NCI-H345 (cell line): ENCODE measurements at places on chromosomes 3 and 15.

- no peak for DNase-seq
These were observed 52.3 kb downstream of the CCNL1 start for GRCh38 chr3:157107644-157108133.

DNA sequence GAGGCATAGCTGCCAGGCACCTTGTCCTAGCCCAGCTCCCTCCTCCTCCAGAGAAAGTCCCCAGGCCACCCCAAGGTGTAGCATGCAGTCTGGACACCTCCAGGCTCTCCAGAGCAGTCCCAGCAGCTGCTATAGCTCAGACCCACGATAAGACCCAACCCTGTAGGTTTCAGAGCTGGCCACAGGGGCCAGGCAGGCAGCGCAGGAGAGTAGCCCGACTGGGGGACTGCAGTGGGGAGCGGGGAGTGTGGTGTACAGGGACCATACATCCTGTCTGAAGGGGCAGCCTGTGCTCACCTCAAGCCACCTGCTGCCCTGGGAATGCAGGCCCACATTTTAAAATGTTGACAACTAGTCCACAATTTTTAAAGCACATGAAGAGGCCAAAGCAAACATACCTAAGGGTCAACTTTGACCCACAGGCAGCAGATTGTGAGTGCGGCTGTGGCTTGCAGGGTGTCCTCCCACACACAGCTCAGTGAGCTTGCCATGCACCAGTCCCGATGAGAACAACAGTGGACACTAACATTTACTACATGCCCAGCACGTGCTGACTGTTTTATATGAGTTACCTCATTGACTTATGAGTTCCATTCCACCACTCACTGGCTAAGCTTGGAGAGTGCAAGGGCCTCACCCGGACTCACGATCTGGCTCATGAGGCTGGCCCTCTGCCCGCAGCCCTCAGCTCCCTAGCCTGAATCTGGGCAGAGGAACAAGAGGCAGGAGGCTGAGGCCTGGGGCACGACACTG lies 81.4 kb downstream of the DNAJB8 start:
- DNase-seq, result no peak

DNA sequence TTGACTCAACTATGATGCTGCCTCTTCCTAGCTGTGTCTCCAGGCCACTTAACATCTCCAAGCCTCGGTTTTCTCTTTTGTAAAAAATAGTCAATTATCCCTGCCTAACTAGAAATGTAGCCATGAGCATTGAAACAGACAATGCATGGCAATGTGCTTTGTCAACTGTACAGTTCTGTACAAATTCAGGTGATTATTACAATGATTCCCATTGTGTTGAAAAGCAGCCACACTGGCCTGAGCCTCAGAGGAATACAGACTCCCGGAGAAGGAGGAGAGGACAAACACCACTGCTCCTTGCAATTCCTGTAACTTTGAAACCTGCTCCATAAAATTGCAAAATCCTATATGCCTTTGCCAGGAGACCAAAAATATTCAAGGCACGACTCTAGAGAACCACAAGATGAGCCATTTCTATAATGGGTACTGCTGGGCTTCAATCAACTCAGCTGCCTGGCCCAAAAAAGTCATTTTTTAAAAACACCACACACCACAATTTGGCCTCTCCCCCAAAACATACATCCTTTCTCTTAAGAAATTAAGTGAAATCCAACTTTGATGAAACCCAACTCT lies 28.6 kb downstream of the DAPK2 start:
- no peak for DNase-seq

DNA sequence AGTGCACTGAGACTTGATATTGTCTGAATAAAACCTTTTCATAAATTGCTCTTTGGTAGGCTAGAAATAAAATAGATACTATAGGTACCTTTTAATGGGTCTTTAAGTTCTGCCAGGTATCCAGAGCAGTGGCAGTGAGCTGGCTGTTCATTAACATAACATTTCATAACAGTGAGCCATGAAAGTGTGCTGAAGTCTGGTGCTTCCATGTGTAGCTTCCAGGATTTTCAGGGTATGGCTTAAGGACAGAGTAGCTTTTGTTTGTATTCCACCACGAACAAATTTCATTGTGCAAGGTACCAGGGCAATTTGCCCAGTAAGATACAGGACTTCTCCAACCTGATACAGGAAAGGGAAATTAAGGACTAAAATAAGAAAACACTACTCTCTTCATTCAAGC lies 124.7 kb upstream of the NANOGP8 start:
- DNase-seq, result no peak

DNA sequence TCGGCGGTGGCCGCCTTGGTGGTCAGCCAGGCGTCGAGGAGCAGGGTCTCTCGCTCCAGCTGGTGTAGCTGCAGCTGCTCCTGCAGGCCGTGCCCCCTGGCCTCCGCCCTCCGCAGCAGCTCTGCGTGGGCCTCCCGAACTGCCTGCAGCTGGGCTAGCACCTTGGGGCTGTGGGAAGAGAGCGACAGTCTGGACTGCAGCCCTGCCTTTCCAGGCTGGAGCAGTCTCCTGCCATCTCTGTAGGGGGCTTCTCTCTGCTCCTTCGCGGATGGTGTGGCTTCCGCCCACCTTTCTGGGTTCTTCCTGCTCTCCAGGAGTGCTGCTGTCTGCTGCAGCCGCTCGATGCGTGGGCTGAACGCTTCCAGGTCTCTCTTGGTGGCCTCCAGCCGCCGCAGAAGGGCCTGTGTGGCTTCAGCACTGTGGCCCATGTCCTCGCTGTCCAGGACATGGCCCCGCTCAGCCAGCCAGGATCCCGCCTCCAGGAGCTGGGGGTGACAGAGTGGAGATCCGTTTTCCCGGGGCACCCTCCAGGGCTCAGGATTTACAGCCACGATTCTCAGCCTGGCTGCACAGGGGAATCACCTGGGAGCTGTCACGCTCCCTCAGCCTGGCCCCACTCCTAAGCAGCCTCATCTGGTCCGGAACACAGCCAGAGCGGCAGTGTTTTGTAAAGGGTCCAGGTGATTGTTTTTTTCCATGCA lies 16.8 kb downstream of the PLA2G4B start:
- no peak for DNase-seq

DNA sequence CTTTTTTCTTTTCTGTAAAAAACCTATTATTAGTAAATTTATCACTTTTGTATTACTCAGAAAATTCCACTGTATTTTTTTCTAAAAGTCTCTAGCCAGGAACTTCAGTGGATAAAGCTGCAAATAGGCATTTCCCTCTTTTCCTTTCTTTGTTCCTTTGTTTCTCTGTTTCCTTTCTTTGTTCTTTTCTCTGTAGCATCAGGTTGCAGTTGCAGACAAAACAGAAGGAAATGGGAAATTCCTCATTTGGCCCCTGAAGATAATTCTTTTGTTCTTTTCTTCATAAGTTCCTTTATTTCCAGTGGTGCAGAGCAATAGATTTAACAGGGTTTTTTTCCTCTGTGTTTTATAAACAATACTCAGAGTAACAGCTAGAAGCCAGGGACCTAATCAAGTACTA lies 416.5 kb downstream of the TBL1XR1 start:
- DNase-seq, result no peak

DNA sequence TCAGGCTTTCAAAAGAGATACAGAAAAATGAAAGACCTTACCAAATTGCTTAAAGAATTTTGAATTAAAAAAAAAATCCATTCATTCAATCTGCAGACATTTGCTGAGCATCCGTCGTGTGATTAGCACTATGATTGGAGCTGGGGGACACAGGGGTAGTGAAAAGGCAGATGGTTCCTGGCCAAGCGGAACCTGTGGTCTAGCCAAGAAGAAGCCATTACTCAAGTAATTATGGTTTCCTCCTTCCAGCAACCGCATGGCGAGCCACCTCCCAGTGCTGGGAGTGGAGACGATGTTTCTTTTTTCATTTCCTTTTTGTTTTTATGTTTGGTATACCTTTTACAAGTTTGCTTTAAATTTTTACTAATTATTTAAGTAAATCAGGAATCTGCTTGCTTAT lies 140.2 kb downstream of the CACNA2D3 start:
- no peak for DNase-seq

DNA sequence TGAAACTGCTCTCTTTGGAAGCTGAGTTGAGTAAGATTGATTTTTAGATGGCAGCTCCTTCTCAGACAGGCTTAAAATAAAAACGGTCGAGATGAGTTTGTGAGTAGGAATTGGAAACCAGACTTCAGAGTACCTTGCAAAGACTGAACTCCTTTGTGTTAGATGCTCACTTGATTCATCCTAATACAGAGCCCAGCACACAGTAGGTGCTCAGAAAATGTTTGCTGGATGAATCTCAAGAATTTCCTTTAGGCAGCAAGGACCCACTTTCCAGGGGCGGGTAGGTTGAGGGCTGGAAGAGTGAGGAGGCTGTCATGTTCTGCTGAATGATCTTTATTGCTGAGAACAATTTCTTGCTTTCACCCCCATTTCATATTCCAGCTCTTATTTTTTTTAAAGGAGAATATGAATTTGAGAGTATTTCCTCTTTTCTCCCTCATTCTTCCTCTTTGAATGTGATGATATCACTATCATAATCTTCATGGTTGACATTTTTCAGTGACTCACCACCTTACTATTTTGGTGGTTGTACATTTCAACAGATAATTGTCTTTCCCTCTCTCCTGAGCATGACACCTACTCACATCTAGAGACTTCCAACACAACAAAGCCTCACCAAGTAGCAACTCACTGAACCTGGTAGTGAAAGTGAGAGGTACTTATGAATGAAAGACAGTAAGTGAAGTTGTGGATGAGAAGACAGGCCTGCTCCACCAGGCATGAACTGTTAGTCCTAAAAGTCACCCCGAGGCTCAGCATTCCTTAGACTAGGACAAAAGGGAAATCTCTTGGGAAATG lies 113.3 kb downstream of the PDCD6IP start:
- no peak for DNase-seq

DNA sequence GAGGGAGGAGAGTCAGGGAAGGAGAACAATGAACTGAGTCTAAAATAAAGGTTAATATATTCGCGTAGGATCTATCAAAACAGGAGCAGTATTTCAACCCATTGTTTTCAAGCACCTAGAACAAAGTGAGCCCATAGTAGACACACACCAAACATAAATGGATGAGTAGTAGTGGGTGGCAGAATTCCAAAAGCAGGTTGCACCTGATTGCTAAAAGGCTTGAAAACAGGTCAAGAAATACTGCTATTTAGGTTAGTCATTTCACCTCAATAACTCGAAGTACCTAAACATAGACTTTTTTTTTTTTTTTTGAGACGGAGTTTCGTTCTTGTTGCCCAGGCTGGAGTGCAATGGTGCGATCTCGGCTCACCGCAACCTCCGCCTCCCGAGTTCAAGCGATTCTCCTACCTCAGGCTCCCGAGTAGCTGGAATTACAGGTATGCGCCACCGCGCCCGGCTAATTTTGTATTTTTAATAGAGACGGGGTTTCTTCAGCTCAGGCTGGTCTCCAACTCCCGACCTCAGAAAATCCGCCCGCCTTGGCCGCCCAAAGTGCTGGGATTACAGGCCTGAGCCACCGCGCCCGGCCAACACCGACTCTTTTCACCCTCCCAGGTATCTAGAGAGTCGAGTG lies 855 bp upstream of the ABHD5 start:
- DNase-seq, result peak; percentile 43

GRCh38 chr3:112345681-112346080 lies 12.7 kb downstream of the CD200 start:
- no peak for DNase-seq

- DNase-seq, result no peak
These were observed 246.7 kb upstream of the CBLB start for GRCh38 chr3:106115557-106115956.

- no peak for DNase-seq
These were observed 257.9 kb downstream of the UACA start for GRCh38 chr15:70505411-70505919.

GRCh38 chr3:131543714-131544113 lies 40.9 kb upstream of the MRPL3 start:
- no peak for DNase-seq

DNA sequence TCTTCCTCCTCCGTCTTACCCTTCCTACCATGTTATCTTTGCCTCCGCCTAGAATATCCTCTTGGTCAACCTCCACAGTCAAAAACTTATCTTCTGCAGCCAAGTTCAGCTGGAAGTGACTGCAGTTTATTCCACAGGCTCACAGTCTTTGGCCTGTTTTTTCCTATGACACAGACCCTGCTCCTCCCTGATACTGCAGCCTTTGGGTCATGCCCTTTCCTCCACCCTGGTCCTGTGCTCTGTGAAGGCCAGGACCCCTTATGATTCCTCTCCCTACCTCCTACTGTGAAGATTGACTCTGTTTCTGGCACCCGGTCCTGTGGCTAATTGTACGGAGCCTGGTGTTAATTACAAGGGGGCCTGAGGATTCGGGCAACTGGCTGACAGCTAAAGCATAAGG lies 49.3 kb upstream of the SCN5A start:
- no peak for DNase-seq

DNA sequence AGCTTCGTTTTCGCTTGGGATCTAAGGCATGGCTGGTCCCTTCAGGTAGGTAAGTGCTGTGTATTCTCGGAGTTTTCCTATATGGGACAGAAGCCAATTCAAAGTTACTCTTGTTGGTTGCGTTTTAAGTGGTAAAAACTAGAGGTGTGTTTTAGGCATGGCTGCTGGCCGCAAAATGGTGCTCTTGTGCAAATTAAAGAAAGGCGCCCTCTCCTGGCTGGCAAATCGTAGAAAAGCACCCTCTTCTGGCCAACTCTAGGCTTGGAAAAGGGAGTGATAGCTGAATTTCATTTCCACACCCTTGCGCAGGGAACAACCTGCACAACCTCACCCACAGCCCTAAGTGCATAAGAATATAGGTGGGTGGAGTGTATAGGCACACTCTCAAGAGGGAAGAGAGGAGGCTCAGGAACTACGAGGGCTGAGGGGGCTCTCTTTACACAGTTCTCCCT lies 23.5 kb downstream of the DRD3 start:
- no peak for DNase-seq
